ENCODE measurements at places on chromosomes 6 and 20.

GRCh38 chr20:39631557-39631956 is 669.4 kb downstream of the DHX35 start:
- no peak for DNase-seq

DNA sequence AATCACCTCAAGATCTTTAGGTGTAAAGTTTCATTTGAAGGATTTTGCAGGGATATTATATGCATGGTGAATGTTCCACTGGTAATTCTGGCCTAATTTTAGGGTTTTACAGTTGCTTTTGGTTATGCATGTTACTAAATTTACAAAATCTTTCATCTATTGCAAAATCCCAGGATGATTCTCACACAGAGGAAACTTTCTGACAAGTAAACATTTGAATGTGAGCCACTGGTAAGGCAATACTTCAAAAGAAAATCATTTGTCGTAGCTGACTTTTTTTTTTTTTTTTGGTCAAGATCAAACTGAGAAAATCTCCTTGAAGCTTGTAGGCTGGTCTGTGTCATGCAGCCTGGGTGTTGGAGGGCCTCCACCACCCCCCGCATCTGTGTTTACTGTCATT is 141.9 kb upstream of the EXOC2 start:
- DNase-seq, result no peak

- DNase-seq, result no peak
Measured at GRCh38 chr6:121105461-121105860, 228.8 kb downstream of the TBC1D32 start.

DNA sequence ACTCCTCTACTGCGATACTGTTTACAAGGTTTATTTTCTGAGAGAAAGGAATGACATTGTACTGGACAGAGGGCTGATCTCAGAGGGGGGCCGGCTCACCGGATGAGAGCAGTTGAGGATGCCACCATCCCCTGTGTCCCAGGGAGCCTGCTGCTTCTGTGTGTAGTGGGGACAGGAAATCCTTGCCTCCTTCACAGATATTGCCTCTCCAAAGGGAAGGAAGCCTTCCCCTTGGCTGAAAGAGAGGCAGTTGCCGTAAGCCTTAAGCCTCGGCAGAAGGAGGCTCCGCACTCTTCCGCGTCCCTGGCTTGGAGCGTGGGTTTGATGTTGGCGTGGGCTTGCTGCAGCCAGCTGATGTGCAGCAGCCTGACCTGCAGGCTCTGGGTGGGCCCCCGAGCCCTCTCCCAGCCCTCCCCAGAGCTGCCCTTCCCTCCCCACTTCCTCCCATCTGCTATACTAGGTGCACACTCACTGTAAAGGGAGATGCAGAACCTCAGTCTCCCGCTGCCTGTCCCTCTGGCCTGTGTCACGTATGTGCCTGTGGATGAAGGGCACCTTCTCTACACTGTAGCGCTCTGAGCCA is 45.7 kb upstream of the RPS6KA2 start:
- no peak for DNase-seq

- DNase-seq, result no peak
Measured at GRCh38 chr6:117906507-117906957, 532 bp upstream of the SLC35F1 start.

DNA sequence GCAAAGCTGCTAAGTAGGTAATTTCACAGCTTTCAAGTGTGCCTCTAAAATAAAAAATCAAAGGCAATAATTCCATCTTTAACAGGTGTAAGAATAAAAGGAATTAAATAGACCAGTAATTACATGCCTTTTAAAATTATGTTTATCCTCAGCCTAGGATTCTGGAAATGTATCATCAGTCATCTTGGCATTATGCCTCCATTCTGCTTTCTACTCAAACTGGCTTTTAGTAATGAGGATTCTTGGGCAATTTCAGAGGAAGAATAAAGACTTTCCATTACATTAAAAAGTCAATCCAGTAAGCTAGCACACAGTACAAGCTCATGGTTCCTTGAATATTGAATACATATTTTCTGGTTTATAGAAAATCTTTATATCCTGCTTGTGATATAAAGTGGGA is 44.7 kb downstream of the GSTA2 start:
- no peak for DNase-seq

DNA sequence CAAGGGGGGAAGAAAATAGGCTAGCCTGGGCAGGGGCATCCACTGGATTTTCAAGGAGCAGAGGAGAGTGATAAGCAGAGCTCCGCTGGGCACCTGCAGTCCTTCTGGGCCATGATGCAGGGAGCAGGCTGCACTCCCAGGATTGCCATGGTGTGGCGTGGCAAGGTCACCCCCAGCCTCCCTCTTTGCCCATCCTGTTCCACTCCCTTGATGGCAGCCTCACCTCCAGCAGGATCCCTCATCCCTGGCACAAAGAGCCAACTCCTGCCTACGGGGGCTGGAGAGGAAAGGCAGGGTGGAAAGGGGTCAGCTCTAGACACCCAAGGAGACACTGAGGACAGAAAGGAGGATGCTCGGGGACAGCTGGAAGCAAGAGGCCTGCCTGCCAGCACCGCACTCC is 22.4 kb upstream of the MYMX start:
- no peak for DNase-seq

- no peak for DNase-seq
Measured at GRCh38 chr6:142735204-142735603, 209.8 kb downstream of the HIVEP2 start.

- no peak for DNase-seq
Measured at GRCh38 chr6:16049168-16049567, 79.7 kb upstream of the MYLIP start.

DNA sequence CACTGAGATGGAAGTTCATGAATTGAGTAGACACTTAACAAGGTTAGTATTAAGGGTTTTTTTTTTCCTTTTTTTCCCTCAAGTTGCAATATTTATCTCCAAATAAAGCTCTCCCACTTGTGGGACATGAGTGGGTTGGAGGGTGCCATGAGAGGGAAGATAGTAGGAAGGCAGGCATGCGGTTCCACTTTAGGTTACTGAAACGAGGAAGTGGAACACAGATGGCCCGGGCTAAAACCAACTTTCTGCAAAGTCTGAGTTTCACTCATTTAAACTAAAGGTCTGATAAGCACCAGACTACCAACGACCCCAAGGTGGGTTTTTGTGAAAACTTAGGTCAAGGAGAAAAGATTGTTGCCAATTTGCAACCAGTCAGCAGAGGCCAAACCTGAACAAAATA is 42.2 kb downstream of the TBC1D7 start:
- no peak for DNase-seq

- DNase-seq, result no peak
Measured at GRCh38 chr6:32153564-32154513, at the start of gene PPT2. Gene PPT2, plus strand, starts transcription at chr6:32154141. Its CDS starts 454 bp downstream, at chr6:32154595.

DNA sequence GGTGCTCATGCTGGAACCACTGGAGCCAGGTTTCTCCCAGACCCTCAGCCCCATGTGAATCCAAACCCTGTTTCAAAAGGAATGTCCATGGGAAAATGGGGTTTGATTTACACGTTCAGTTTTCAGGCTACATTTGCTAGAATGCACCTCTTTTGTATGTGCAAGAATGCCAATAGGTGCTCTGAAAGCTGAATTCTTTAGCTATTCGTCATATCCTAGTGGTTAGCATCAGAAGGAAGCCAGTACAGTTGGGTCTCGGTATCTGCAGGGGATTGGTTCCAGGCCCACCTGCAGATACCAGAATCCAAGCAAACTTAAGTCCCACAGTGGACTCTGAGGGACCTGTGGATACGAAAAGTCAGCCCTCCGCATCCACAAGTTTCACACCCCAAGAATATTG is 93.4 kb downstream of the UST start:
- DNase-seq, result no peak

- no peak for DNase-seq
Measured at GRCh38 chr6:77030929-77031674, 432.2 kb downstream of the HTR1B start.

GRCh38 chr6:73264446-73264845 is 1.4 kb upstream of the KHDC1 start:
- DNase-seq, result no peak

DNA sequence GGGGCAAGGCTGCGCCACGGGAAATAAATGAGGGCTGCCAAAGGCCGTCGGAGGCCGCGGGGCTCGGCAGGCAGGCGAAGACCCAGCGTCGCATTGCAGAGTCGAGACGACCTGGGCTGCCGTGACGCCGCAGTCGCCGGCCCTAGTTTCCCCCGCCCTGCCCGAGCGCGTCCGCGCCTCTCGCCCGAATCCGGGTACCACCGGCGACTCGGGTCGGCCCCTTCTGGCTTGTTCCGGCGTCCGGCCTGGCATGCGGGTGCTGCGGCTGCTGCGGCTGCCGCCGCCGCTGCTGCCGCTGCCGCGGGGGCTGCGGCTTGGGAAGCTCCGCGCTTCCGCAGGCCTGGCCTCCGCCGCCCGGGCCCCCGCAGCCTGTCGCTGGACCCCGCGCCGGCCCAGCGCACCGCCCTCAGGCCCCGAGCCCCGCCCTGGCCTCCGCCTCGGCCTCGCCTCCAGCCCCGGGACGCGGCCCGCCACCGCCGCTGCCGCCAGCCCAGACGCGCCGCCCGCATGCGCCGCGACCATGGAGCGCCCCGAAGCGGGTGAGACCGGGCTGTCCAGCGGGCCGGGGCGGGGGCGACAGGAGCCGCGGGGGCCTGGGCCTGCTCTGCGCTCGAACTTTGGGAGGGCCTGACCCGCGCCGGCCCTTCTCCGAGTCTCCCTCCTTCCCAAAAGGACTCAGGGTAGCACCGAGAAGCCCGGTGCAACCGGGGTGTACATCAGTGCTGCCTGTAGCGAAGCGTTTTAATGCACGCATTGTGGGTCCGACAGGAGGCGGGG is at the start of gene AKAP7:
Gene AKAP7, plus strand, starts transcription at position 224 of the 777 bp plus-strand sequence. Its CDS starts 297 bp downstream, at position 521.
- no peak for DNase-seq

- no peak for DNase-seq
Measured at GRCh38 chr20:59144831-59145196, 18.8 kb upstream of the ZNF831 start.

GRCh38 chr20:41234546-41234945 is 83.0 kb downstream of the ZHX3 start:
- DNase-seq, result no peak

DNA sequence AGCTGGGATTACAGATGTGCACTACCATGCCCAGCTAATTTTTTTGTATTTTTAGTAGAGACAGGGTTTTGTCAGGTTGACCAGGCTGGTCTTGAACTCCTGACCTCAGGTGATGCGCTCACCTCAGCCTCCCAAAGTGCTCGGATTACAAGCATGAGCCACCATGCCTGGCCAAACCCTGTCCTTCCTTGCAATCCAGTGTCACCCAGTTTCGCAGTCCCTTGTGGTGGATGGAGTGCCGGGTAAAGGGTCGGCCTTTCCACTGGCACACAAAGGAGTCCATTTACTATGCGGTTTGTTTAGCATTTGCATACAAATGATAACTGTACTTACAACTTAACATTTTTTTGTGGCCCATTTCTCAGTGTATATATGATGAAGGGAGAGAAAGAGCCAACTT is 99.3 kb upstream of the TIAM2 start:
- DNase-seq, result no peak

DNA sequence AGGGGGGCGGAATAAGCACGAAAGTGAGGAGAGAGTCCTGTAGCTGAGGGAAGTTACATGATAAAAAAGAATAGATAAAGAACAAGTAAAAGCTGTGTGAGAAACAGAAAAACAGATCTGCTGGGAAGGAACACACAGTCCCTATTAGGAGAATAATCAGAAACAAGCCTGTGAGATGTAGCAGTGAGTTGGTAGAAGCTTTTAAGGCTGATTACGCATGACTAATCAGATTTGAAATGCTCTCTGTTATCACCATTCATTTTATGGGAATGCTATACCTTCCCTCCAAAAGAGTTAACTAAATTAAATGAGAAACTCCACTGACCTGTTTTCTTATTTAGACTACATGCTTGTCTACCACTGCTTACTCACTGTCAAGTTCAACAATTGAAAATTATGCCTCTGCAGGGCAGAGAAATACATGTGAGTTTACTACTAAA is 15.8 kb downstream of the REPS1 start:
- no peak for DNase-seq

- DNase-seq, result no peak
Measured at GRCh38 chr20:62998449-62998848, 8.3 kb downstream of the BHLHE23 start.

- no peak for DNase-seq
Measured at GRCh38 chr20:16098890-16099639, 474.2 kb downstream of the KIF16B start.

DNA sequence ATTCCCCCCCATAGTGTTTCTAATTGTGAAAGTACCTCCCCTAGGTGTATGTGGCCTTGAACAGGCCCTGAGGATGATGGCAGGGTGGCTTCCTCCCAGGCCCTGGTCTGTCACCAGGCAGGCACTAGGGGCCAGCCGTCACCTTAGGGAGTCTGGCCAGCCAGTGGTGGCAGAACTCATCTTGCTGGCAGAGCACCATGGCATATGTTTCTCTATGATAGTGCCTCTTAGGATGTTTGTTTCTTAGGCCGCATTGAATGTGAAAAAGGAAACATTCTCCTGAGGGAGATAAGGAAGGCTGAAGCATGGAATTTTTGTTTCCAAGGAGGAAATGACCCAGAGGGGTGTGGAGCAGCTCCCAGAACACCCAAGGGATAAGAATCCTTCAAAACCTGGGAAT is 45.2 kb upstream of the KLHL31 start:
- DNase-seq, result no peak

DNA sequence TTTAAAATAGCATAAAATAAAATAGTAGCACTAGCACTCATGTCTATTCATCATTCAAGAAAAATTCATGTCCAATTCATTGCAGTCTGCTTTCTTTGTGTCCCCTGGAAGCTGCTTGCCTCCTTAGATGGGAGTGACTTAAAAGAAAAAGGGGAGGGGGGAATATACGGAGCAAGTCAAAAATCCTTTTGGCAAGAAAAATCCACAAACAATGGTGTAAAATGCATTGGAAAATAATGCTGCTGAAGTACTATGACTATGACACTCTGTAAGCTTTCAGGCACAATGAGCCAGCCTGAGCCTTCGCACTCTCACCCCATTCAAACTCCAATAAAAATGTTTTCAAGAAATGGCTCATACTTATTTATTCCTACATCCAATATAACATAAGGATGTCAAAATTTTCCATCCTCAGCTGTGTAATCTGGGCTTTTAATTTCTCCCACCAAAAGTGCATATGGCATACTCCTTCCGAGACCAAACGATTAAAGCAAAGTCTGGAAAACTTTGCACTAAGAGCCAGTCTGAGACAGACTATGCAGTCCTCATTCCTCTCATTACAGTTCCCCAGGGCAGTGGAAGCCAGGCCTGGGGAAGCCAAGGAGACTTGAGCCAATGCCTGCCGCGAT is 790 bp downstream of the NEDD9 start:
- DNase-seq, result no peak

DNA sequence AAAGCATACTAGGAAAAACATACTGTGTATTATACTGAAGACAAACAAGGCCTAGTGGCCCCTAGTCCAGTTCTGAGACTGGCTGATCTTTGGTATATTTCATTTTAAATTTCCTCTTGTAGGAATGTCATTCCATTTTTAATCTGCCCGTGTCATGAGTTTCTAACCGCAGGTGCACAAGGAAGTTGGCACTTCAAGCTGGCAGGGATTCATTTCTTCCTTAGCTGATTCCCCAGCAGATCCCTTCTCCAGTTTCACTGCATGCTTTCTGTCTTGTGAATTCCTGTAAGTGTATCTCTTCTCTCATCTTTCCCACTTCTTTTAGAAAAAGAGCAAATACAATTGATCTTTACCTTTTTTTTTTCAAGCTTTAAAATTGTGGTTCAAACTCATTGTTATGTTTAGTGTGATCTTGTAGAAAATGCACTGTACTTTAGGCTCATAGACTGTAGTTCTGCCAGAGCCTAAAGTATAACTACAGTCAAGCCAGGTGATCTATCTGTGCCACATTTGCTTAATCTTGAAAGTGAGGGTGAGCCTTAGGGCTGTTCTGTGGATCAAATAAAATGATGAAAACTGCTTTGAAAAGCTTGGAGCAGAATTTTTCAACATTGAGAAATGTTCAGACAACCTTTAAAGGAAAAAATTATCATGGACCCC is 37.0 kb downstream of the RNF217 start:
- DNase-seq, result no peak

- no peak for DNase-seq
Measured at GRCh38 chr6:119671105-119671504, 321.5 kb upstream of the MAN1A1 start.
